ENCODE measurements at places on chromosomes 2 and 18. TPM values are rescaled to one million over a fixed set of nuclear protein-coding genes. Genes with fewer than 3 reads are reported as not detected.
A peak's percentile ranks its signal among the peaks of the same experiment; 100 is the strongest.

DNA sequence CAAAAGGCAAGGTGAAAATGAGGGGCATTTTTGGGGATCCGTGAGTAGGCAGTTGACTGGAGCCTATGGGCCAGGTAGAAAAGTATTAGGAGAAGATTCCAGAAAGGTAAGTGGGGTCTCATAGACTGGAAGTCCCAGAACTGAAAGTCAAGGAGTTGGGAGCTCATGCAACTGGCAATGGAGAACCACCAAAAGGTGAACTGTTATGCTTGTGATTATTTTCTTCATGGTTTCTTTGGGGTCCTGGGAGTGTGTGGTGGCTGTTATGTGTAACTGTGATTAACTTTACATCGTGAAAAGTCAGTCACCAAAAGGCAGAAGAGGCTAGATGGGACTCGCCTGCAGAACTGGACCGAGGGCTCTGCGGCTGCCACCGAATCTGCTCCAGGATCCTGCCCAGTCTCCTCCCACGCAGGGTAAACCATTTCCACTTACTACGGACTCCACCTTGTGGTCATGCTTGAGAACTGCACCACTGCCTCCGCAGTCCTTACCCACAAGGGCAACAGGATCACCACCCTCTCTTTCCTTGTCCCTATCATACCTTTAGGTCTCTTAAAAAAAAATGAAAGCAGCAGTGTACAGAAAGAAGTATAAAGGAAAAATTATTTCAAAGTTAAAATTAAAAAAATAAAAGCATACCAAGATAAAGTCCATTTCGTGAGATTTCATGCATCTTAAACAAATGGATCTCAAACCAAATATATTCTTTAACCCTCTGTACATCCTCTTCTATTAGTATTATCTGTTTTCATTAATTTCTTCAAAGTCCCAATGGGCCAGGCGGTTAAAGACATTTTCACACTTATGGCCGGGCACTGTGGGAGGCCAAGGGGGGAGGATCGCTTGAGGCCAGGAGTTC is 15.6 kb upstream of the CEP68 start:
- peak; percentile 66 for DNase-seq

GRCh38 chr18:33470216-33470615 is 29.7 kb upstream of the CCDC178 start:
- no peak for DNase-seq

DNA sequence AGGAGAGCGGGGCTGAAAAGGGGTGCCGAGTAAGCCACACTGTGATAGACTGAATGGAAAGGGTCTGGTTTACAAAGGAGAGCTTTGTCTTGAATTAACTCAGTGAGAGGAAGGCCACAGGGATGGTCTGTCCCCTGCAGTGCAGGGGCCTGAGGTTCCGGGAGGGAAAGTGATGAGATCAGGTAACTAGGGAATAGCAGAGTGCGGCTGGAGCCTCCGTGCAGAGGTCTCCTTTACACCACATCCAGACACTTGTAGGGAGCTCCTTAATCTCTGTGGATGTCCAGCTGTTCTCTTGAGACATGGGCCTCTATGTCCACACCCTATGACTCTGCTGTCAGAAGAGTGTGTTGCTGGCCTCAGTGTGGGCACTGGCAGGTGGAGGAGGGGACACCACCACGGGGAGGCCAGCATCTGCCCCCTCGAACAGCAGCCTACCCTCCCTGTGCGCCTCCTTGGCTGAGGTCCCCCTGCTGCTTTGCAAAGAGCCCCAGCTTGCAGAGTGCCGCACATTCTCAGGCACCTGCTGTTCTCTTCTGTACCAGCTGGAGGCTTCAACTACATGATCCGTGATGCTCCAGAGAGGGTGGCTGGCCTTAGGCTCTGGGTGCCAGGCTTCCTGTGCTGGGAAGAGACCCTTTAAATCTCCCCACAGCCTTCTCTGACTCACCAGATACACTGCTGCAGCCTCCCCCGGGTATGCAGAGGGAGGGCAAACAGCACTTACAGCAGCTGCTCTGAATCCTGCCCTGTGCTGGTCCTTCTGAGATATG is 25.9 kb downstream of the ENOSF1 start:
- no peak for DNase-seq

GRCh38 chr2:216683846-216684245 is 11.5 kb downstream of the IGFBP5 start:
- DNase-seq, result no peak

DNA sequence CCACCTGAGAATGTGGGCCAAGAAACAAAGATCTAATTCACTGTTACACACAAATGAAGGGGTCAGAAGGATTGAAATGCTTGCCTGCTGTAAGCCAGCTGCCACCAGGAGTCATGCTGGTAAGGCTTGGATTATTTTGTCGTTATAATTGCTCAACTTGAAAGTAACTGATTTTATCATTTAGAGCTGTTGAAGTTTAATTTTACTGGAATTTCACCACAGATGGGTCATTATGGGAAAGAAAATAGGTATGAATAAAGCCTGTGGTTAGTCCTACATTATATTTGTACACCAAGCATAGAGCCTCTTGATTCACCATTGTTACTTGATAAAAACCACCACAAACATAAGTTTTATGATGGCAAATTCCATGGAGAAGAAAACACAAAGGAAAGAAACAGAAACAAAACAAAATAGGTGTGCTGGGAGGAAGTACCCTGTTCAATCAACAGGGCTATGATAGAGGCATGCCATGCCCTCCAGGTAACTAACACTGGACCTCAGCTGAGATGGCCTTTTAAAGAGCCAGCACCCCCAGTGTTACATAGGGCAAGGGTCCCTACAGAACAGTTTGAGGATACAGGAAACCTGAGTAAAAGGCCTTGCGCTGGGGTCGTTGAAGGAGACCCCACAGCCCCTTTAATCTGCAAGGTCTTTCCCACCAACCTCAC is 3.0 kb downstream of the CLEC4F start:
- DNase-seq, result no peak

The SPDYA gene
- total RNA-seq, result 0.84 TPM

Data from CD8-positive, alpha-beta memory T cell (primary cell).